ENCODE measurements at places on chromosomes 6 and 20. TPM values are rescaled to one million over a fixed set of nuclear protein-coding genes. Genes with fewer than 3 reads are reported as not detected.

GRCh38 chr20:7996898-7997297, 22.7 kb downstream of the TMX4 start:
- no peak for DNase-seq

DNA sequence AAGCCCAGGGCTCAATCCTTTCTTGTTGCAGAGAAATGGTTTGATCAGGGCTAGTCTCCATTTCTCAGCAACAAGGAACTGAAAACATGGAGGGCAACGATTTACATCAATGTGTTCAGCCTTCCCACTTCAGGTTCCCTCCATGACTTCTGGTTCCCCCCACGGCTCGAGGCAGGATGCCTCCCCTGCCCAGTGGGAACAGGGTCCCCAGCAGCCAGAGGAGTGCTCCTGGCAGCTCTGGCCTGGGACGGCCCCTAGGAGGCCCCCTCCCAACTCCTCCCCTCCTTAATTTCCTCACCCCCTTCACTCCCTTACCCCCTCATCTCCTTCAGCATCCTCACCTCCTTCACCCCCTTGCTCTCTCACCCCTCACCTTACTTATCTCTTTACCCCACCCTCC, 283.8 kb downstream of the CDC5L start:
- DNase-seq, result no peak

DNA sequence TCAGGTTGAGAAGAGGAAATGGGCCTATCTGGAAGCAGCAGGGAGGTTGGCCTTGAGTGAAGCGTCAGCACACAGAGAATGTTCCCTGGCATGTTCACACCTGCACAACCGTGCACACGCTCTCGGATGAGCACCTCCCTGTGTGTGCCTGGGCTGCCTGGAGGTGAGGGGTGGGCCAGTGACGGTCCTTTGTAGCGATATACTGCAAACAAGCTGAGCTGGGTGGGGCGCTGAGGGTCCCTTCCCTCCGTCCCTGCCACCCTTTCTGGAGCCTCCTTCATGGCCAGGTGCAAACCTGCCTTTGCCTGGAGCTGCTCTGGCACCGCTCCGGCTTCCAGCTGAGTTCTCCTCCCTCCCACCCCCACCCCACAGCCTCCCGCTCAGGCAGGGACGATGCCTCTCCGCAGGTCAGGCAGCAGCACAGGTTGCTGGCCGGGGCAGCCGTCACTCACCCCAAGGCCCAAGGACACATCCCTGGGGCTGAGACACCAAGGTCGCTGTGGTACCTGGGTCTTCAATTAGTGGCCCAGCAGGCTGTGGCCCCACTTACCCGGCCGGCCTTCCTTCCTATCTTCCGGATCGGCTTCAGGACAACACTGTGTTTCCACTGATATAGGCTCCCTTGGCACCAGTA, 111.6 kb downstream of the ERMARD start:
- no peak for DNase-seq

The ASIP gene
- 0.15 TPM for polyA plus RNA-seq

The HLA-DRA gene
- polyA plus RNA-seq, result not detected

DNA sequence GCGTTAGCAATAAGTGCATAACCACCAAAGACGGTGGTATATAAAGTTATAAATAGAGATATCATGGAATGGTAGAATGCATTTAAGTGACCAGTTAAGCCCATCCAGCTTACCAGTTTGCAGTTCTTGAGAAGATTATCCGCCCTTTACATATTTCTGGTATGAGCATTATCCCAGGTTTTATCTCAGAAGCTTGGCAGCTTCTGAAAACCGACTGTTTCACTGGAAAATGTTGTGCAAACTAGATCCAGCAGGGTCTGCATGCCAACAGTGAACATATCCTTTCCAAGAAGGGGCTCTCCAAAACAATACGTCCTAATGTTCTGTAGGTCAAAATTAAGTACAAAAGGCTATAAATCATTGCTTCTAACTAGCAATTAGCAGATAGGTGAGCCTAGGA, 29.5 kb upstream of the SHLD1 start:
- no peak for DNase-seq

DNA sequence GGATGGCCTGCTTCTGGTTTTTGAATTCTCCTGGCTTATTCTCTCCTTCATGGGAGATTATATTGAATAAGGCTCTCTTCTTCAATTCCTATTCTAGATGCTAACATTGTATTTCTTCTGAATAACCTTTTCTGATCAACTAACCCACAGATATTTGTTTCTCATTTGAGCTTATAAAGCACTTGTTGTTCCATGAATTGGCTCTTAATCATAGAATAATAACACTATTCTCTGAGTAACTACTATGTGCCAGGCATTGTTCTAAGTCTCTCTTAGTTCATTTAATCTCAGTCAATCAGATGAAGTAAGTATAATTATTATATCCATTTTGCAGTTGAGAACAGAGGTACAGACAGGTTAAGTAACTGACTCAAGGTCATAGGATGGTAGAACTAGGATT, 136.3 kb upstream of the MLIP start:
- no peak for DNase-seq

The HNF4A gene
- polyA plus RNA-seq, result not detected

The UQCC2 gene
- polyA plus RNA-seq, result 59.0 TPM

- DNase-seq, result peak; percentile 12
Measured at GRCh38 chr6:82712826-82713225, 349.2 kb downstream of the TPBG start.

The RRP36 gene
- polyA plus RNA-seq, result 60.5 TPM

- DNase-seq, result peak; percentile 53
Measured at GRCh38 chr20:3563548-3564177, 92.8 kb downstream of the ATRN start.

The MEI4 gene
- not detected for polyA plus RNA-seq

The C4A gene
- 9.9 TPM for polyA plus RNA-seq

GRCh38 chr6:52616059-52616690, 39.3 kb upstream of the TRAM2 start:
- no peak for DNase-seq

DNA sequence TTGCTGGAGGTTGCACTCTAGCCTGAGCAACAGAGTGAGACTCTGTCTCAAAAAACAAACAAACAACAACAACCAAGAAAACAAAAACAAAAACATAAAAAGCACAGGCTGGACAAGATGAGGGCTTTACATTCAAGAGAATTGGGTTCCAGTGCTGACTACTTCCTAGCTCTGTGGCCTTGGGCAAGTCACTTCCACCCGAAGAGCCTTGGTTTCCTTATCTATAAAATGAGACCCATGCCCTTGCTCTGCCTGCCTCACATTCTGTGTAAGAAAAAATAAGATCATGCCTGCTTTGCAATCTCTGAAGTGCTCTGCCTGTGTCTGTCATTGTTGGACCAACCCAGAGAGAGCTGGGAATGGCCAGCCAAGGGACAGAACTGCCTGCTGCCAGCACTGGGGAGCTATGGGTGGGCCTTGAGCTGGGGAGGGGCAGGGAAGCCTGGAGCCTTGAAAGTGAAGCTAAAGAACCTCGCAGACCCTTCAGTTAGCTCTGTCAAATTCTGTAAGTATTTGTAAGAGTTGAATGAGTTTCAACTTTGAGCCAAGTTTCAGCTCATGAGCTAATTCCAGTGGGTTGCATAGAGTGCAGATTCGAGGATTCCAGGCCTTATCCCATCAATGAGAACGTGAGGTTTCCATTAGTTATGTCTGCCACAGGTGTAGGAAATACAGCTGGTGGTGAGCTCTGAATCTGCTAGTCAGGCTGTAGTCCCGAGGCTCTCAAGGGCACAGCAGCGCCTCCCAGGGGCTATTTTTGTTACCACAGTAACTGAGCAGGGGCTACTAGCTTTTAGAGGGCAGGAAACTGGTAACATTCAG, 93.2 kb downstream of the DLGAP4 start:
- peak; percentile 81 for DNase-seq

DNA sequence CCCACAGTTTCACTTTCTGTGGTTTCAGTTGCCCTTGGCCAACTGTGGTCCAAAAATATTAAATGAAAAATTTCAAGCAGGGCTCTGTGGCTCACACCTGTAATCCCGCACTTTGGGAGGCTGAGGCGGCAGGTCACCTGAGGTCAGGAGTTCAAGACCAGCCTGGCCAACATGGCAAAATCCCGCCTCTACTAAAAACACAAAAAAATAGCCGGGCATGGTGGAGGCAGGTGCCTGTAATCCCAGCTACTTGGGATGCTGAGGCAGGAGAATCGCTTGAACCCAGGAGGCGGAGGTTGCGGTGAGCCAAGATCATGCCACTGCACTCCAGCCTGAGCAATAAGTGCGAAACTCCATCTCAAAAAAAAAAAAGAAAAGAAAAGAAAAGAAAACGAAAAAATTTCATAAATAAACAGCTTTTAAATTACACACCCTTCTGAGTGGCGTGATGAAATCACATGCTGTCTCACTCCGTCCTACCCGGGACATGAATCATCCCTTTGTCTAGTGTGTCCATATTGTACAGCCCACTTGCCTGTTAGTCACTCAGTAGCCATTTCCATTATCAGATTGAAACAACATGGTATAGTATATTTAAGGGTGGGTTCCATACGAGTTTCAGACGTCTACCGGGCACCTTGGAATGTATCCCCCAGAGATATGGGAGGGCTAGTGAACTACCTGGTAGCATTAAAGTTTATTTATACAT, 11.7 kb downstream of the PTPRK start:
- no peak for DNase-seq

DNA sequence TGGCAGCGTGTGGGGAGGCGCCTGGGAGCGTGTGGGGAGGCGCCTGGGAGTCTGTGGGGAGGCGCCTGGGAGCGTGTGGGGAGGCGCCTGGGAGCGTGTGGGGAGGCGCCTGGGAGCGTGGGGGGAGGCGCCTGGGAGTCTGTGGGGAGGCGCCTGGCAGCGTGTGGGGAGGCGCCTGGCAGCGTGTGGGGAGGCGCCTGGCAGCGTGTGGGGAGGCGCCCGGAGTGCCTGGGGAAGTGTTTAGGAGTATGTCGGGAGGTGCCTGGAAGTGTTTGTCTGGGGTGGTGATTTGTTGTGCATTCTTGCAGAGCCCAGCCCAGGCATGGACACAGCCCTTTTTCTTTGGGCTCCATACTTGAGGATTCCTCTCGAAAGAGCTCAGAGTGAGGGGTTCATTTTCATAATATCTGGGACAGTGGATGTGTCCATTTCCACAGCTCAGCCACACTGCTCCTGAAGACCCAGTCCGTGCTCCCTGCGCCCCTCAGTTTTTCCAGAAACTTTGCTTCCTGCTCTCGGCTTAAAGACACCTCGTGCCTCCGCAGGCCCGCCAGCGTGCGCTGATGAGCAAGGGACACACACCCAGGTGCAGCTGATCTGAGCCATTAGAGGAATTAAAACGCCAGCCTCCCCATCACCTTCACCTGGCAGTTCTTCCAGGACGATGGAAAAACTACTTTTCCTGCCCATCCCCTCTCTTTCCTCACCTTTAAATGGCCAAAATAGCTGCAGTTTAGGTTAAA, 172.2 kb upstream of the THBS2 start:
- peak; percentile 60 for DNase-seq

DNA sequence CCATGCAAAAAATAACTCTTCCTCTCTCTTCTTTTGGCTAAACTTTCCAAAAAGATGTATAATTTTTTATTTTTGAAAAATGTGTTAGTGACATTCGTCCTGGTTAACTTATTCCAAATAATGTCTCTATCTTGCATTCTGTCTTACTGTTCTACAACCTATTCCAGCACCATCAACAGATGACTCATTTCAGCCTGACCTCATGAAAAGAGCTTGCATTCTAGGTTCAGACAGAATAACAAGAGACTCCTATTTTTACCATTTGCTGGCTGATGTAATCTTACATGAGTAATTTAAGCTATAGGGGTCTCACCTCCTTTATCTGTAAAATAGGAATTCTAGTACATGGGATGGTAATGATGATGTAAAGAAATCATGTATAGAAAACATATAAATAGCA, 109.0 kb downstream of the FUT9 start:
- no peak for DNase-seq

DNA sequence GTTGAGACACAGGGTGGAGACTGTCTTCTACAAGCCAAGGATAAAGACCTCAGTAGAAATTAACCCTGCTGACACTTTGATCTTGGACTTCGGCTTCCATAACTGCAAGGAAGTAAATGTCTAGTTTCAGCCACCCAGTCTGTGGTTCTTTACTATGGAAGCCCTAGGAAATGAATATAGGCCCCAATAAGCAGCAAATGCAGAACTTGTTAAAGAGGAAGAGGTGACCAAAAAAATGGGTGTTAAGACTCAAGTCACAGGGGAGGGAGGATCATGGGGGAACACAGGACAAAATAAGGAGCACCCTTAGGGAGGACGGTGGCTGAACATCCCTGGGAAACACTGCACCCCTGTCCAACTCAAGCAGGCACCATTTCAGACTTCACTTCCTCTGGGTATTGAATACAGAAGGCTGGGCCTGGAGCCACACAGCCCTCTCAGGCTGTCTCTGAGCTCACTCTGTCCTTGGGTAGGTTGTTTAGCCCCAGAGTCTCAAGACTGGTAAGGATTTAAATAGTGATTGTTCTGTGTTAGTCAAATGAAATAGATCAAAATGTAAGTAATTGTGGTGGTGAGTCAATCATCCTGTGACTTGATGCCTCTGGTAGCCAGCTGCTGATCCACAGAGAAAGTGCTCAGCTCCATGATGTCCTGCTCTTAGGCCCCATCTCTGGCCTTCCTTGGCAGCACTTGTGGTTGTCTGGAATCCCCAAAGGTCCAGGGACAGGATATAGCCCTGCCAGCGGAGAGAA, 30.5 kb upstream of the SIRPD start:
- no peak for DNase-seq

DNA sequence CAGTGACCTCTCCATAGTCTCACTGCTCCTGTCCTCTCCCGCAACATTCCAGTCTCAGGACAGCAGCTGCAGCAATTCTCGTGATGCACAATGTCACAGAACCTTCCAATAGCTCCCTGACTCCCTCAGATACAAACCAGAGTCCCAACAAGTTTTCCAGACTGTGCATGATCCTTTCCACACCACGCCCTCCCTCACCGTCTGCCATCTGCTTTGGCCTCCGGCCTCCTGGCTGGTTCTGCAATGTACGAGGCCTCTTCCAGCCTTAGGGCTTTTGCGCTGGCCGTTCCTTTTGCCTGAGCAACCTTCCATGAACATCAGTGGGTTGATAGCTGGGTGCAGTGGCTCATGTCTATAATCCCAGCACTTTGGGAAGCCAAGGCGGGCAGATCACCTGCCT, 9.6 kb downstream of the FNDC1 start:
- no peak for DNase-seq

The WFDC2 gene
- not detected for polyA plus RNA-seq

GRCh38 chr6:130223508-130223907, 757 bp upstream of the SAMD3 start:
- no peak for DNase-seq

DNA sequence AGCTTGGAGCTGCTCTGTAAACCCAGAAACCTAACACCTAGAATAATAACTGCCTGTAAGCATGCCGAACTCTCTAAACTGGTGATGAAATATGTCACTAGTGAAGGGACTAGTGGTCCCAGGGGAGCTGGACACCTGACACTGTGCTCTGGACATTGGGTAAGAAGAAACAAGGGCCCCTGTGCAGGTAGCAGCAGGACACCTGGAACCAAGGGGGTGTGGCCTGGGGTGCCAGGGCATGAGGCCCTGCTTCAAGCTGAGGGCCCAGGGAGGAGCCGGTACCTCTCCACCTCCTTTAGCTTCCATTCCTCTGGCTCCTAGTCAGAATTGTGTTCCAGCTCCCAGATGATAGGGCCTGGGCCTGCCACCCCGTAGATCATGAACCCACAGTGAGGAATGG, 263.2 kb downstream of the OGFRL1 start:
- no peak for DNase-seq

The RRAGD gene
- polyA plus RNA-seq, result 0.05 TPM

The CLDN20 gene
- polyA plus RNA-seq, result not detected

The KCNS1 gene
- 0.13 TPM for polyA plus RNA-seq
